ENCODE measurements at places on chromosomes 6 and 20.

- DNase-seq: no peak
Measured at GRCh38 chr20:32930181-32930580, 71.5 kb downstream of the EFCAB8 start.

- no peak for DNase-seq
Measured at GRCh38 chr6:30960907-30961673, 20.3 kb downstream of the MUCL3 start.

GRCh38 chr6:66930559-66931290 is 1223.7 kb upstream of the EYS start:
- no peak for DNase-seq

DNA sequence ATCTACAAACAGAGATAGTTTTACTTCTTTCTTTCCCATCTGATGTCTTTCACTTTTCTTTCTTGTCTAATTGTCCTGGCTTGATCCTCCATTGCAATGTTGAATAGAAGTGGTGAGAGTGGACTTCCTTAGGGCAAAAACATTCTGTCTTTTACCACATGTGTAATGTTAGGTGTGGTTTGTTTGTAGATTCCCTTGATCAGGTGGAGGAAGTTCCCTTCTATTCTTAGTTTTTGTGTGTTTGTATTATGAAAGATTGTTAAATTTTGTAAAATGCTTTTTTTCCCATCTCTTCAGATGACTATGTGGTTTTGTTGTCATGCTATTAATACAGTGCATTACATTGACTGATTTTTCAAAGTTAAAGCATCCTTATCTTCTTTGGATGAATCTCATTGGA is 41.6 kb upstream of the DUSP22 start:
- no peak for DNase-seq

- no peak for DNase-seq
Measured at GRCh38 chr6:168284187-168284586, 35.4 kb downstream of the DACT2 start.

- no peak for DNase-seq
Measured at GRCh38 chr20:11551479-11551878, 366.2 kb upstream of the BTBD3 start.

Measured in muscle of arm (tissue), 14 donors.